M059J (cell line): ENCODE measurements at places on chromosomes 6 and 20. TPM values are rescaled to one million over a fixed set of nuclear protein-coding genes. Genes with fewer than 3 reads are reported as not detected.

The CLPSL1 gene
- total RNA-seq = not detected in 2 replicates

The OTOR gene
- total RNA-seq = not detected in 2 replicates

The BHLHE23 gene
- total RNA-seq = not detected in 2 replicates

The FOXF2 gene
- 2.7 and 4.1 TPM in 2 replicates for total RNA-seq

The PCNA gene
- total RNA-seq = 800 and 803 TPM in 2 replicates

The OSTM1 gene
- 64.2 and 78.8 TPM in 2 replicates for total RNA-seq

The ADGB gene
- not detected in 2 replicates for total RNA-seq

The RAD21L1 gene
- 0.39 TPM in 1 of 2 replicates, not detected in the other for total RNA-seq

The C6orf141 gene
- 11.7 and 16.6 TPM in 2 replicates for total RNA-seq

The SIRPG gene
- 0.89 TPM in 1 of 2 replicates, not detected in the other for total RNA-seq

The HLA-DRA gene
- total RNA-seq = 1.2 and 2.0 TPM in 2 replicates

The RAMACL gene
- 0.27 and 0.30 TPM in 2 replicates for total RNA-seq

The C6orf89 gene
- total RNA-seq = 84.5 and 91.1 TPM in 2 replicates

The CCN5 gene
- 0.44 TPM in 1 of 2 replicates, not detected in the other for total RNA-seq

The ENPP1 gene
- 31.3 and 40.5 TPM in 2 replicates for total RNA-seq

The VSX1 gene
- total RNA-seq = 0.32 TPM in 1 of 2 replicates, not detected in the other

The AVP gene
- total RNA-seq = not detected in 2 replicates

The BNIP5 gene
- total RNA-seq = not detected in 2 replicates

The CST5 gene
- total RNA-seq = not detected in 2 replicates

The AURKA gene
- 191 and 212 TPM in 2 replicates for total RNA-seq

The MAS1 gene
- total RNA-seq = not detected in 2 replicates

The ALDH8A1 gene
- not detected in 2 replicates for total RNA-seq

The CALHM6 gene
- total RNA-seq = 6.3 and 6.9 TPM in 2 replicates

The PLCG1 gene
- 59.4 and 65.7 TPM in 2 replicates for total RNA-seq

The SRSF12 gene
- total RNA-seq = not detected in 2 replicates

The GLP1R gene
- total RNA-seq = not detected in 2 replicates

The LCA5 gene
- 4.1 and 5.0 TPM in 2 replicates for total RNA-seq

The SLC22A2 gene
- total RNA-seq = not detected in 2 replicates

The PPIL6 gene
- total RNA-seq = 2.1 and 9.6 TPM in 2 replicates

The E2F1 gene
- total RNA-seq = 46.3 and 67.8 TPM in 2 replicates

The HLA-DRB5 gene
- total RNA-seq = not detected in 2 replicates

The SH3BGRL2 gene
- 6.4 and 9.8 TPM in 2 replicates for total RNA-seq

The SAMD3 gene
- 2.8 and 4.2 TPM in 2 replicates for total RNA-seq

The IRF4 gene
- total RNA-seq = 0.02 TPM in 1 of 2 replicates, not detected in the other

The NTSR1 gene
- 0.07 and 0.54 TPM in 2 replicates for total RNA-seq

The LY6G5B gene
- total RNA-seq = 0.10 and 1.1 TPM in 2 replicates

The DZANK1 gene
- 1.7 and 1.8 TPM in 2 replicates for total RNA-seq

The TREML4 gene
- not detected in 2 replicates for total RNA-seq

The SPATA25 gene
- 0.52 TPM in 1 of 2 replicates, not detected in the other for total RNA-seq

The MDFI gene
- 0.79 and 1.4 TPM in 2 replicates for total RNA-seq
